ENCODE measurements at places on chromosomes 16 and 17.

- no peak for DNase-seq
Observed at GRCh38 chr16:66435896-66436295, 8.8 kb downstream of the BEAN1 start.

DNA sequence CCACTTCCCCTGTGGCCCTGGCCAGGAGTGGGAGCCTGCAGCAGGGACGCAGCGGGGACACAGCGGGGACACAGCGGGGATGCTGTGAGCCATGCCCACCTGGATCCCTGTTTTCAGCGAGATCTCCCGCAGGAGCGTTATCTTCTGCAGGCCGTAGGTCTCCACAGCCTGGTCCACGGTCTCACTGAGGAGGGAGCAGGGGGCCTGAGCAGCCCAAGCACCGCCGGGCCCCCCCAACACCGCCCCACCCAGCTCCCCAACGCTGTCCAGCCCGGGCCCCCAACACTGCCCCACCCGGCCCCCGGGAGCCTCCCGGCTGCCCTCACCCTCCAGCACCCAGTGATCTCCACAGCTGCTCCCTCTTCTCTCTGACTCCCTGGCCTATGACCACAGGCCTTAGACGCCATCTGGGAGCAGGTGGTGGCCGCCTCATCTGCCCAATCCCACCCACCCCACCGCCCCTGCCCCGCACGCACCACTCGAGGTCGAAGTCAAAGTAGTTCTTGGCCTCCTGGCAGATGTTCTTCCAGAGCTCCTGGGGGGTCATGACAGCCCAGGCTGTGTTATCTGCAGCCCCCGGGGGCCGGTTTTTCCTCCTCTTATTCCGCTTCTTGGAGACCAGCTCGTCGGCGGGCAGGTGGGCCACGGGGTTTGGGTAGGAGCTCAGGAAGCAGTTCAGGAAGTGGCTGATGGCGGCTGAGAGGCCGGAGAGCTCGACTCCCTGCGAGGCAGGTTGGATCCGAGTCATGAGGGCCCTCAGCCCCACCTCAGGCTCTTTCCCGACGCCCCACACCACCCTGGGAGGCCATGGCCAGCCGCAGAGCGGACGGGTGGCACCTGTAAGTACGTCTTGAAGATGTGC, 17.0 kb downstream of the CLUH start:
- peak; percentile 27 for DNase-seq

- no peak for DNase-seq
Observed at GRCh38 chr17:77324227-77324626, 183.5 kb downstream of the SEC14L1 start.

- no peak for DNase-seq
Observed at GRCh38 chr17:17811381-17812210, 25.2 kb downstream of the SREBF1 start.

DNA sequence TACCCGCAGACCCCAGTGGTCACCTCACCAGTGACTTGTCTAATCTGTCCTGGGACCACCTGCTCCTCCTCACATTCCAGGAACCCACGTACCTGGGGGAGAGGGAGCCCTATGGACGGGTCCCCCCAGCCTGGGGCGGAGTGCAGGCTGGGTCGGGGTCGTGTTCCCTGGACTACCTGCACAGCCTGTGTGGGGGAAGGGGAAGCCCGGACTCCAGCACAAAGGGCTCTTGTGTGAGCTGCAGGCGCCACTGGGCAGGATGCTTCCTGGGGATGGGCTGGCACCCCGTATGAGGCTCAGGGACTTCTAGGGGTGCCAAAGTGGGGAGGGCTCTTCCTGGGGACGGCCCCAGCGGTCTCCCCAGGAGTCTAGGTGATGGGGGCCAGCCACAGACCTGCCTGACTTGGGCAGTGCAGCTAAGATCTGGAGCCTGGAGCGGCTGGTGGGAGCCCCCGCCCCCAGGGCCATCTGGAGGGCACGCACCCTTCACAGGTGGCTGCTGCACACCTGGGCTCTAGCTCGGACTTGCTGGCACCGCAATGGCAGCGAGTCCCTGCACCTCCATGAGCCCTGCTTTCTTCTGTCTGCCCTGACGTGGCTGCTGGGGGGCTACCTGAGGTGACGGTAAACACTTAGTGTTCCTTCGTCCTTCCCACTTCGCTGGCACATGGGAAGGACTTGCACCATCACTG, 7.5 kb downstream of the VASN start:
- DNase-seq = no peak

DNA sequence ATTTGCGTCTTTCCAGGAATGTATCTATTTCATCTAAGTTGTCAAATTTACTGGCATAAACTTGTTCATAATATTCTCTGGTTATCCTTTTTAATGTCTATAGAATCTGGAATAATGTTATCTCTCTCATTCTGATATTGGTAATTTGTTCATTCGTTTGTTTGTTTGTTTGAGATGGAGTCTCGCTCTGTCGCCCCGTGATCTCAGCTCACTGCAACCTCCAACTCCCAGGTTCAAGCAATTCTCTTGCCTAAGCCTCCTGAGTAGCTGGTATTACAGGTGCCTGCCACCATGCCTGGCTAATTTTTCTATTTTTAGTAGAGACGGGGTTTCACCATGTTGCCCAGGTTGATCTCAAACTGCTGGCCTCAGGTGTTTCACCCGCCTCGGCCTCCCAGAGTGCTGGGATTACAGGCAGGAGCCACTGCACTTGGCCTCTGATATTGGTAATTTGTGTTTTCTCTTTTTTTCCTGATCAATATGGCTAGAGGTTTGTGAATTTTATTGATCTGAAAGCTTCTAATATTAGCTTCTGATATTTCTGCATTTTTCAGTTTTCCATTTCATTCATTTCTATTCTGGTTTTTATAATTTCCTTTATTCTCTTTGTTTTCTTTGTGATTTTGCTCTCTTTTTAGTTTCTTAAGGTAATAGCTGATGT, 59.5 kb downstream of the RBBP6 start:
- DNase-seq = no peak

- DNase-seq = no peak
Observed at GRCh38 chr17:70021726-70022125, 53.3 kb upstream of the KCNJ16 start.

DNA sequence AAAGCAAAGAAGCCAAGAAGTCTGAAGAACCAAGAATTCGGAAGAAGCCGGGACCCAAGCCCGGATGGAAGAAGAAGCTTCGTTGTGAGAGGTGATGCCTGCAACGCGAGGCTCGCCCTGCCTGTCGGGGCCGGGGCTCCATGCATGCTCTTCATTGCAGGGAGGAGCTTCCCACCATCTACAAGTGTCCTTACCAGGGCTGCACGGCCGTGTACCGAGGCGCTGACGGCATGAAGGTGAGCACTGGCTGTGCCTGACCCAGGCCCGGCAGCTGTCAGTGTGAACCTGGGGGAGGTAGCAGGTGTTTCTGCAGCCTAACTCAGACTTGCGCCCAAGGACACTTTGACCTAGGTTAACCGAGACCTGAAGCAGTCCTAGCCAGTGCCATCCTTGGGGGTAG, 12.0 kb downstream of the ZNF276 start:
- no peak for DNase-seq

DNA sequence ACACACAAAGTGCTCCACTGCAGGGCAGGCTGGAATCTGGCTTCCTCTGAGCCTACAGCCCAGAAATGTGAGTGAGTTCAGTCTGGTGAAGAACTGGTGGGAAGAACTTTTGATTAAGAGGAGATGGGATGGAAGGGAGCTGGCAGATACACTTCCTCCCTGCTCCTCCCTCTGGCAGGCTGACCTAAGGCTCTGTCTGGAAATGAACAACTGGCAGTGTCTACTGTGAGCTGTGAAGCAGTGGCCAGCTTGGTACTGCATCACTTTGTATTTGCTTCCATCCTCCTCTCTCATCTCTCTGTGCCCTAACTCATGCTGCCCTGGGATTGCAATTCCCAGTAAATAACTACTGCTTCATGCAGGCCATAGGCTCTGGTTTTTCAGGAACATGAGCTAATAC, 45.6 kb downstream of the MAF start:
- DNase-seq = no peak

- DNase-seq = no peak
Observed at GRCh38 chr17:20211246-20211645, 202.1 kb downstream of the SPECC1 start.

DNA sequence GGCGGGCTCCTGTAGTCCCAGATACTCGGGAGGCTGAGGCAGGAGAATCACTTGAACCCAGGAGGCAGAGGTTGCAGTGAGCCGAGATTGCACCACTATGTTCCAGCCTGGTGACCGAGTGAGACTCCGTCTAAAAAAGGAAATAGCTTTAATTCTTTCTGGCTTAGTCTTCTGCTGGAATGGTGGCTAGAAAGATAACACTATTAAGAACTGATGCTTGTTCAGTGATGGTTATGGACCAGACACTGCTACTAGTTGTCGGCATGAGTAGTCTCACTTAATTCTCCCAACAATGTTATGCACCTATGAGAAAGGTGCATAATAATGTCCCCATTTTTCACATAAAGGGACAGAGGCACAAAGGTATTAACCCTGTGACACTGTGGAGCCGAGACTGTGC, 188.7 kb downstream of the HS3ST3A1 start:
- no peak for DNase-seq

DNA sequence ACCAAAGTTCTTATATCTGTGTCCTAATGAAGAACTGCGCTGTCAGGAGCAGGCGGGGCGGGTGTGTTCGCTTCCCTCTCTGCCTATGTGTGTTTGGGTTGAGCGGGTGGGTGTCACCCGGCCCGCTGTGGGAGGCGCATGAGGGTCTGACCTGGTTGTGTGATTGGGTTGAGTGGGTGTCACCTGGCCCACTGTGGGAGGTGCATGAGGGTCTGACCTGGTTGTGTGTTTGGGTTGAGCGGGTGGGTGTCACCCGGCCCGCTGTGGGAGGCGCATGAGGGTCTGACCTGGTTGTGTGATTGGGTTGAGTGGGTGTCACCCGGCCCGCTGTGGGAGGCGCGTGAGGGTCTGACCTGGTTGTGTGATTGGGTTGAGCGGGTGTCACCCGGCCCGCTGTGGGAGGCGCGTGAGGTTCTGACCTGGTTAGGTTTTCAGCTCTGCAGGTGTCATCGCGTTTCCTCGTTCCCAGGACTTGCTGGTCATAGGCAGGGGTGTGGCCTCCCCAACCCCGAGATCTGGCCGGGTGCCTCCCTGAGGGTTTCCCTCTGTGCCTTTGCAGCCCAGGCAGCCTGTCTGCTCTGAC, 69.6 kb upstream of the ZNF750 start:
- DNase-seq = no peak

DNA sequence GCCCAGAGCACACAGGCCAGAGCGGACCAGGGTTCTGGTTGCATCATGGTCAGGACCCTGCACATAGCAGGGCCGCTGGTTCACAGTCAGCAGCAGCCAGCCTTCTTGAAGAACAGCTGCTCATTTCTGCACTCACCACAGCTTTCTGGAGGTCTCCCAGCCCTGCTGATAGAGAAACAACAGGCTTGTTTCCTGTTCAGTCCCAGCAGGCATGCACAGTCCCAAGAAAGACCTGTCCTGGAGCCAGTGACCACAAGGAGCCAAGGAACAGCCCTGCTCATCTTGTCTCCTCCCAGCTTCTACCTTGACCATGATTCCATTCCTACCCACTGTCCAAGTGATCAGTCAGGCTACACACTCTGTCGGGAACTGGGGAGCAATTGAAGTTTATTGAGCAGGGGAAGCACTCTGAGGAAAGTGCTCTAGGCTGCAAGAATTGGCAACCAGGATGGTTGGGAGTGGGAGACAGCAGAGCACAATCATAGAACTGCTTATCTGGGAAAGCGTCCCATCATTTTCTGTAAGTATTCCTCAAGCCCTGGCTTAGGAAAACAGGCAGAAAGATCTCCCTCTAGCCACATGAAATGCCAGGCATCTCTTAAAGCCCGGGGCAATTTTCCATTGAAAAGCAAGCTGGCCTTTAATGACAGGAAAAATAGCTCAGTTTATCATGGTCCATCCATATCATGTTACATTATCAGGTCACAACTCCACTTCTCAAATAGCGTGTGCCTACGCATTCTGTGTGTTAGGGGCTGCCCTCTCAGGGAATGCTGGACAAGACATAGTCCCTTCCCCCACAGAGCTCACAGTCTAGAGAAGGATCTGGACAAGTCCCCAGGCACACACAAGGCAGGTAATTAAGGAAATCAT, 155.4 kb upstream of the FOXF1 start:
- no peak for DNase-seq

GRCh38 chr17:80998118-80998747, 6.6 kb downstream of the CHMP6 start:
- peak; percentile 19 for DNase-seq

- peak; percentile 48 for DNase-seq
Observed at GRCh38 chr17:31660684-31661083, 198.4 kb downstream of the COPRS start.

DNA sequence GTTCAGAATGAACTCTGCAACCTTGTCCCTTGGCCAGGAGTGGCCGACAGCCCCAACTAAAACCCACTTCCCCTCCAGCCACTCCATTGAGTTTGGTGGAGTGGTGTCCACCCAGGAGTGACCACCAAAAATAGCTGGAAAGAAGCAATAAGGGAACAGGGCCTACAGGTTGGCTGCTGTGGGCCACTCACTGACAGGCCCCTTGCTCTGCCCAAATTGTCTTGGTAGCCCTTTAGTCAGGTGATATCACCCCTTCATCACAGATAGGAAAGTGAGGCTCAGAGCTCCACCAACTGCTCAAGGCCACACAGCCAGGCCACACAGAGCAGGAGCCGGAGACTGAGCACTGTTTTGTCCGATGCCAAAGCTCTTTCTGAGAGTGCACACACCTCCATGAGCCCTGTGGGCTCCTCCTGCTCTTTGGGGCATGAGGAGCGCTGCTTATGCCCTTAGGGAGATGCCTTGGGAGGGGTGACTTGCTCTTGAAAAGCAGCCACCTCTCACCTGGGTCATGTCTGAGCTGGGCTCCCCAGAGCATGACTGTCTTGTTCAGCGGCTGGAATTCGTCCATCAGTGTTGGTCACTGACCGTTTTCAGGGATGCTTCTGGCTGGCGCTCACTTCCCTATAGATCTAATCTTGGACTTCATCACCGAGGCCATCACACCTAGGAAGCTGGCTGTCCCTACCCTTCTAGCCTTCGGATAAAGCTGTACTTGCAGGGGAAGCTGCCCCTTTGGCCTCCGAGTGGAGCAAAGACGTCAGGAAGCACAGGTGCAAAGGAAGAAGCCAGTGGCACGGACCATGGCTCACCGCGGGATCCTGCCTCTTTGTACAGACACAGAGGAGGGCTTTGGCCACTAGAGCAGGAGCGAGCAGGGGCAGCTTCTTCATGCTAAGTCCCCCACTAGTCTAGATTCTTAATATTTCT, 186.0 kb upstream of the ZNF469 start:
- no peak for DNase-seq

- DNase-seq = peak; percentile 55
Observed at GRCh38 chr16:2777903-2778629, 986 bp upstream of the ELOB start.

DNA sequence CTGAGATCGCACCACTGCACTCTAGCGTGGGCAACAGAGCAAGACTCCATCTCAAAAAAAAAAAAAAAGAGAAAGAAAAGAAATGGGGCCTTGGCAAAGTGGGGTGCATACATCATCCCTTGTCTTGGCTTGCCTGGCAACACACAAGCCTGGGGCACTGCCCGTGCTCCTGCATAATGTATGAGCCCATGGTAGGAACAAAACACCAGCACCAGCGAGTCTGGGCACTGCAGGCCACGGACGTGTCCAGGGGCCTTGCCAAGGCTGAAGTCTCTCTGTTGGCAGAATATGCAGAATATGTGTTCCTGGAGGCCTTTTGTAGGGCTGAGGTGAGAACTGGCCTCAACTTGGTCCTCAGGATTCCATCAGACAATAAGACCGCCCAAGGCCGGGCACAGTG, 15.7 kb upstream of the ALDOA start:
- no peak for DNase-seq

GRCh38 chr17:28812748-28813377, 29.7 kb downstream of the FAM222B start:
- no peak for DNase-seq

Measured in GM20000 (cell line).